HepG2 (cell line): ENCODE measurements at places on chromosomes 2 and 18. TPM values are rescaled to one million over a fixed set of nuclear protein-coding genes. Genes with fewer than 3 reads are reported as not detected.
A peak's percentile ranks its signal among the peaks of the same experiment; 100 is the strongest.

DNA sequence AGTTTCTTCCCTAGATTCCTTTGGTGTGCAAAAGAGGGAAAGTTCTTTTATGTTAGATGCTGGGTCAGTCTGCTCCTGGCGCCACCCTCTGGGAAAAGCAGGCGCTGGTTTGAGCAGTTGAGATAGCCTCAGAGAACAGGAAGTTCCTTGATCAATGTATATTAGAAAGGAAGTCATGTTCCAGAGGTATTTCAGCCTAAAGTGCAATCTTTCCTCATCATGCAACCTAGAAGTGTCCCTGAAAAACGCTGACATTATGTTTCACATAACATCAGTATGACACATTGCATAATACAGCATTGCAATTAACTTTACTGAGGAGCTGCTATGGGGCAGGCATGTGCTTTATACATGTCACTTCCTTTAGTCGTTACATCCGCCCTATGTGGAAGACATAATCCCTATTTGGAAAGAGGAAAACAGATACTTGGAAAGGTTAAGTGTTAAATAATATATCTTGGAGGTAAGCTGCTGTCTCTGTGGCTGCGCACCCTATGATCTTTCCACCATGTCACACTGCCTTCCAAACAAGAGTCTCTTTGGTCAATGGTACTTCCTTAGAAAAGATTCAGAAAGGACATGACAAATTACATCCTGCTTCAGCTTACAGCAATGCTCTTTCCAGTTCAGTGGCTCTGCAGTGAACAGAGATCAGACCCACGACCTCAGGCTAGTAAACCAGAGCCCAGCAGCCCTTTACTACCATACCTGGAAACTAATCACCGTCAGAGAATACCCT, 369.7 kb downstream of the RAD51AP2 start:
- no peaks in the 10 kb centered on the region for H3K27me3 ChIP-seq
- no peaks in the 10 kb centered on the region for H3K36me3 ChIP-seq
- H3K4me3 ChIP-seq, result no peak overlapping the region
- no peaks in the 10 kb centered on the region for H3K4me1 ChIP-seq
- H3K27ac ChIP-seq, result no peak overlapping the region

DNA sequence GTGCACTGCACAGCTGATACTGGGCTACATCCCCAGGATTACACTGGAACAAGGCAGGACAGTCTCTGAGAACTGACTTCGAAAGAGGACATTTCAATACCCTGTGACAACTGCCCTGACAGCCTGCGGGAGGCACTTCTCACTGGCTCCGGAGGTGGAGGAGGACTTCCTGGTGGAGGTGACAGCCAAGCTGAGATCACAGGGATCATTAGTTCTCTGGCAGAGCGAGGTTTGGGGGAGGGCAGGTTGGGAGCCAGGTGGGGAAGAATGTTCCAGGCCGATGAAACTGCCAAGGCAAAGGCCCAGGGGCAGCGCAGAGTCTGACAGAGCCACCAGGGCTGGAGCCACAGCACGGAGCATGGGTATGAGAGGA, 28.0 kb upstream of the NPAS2 start:
- H3K4me1 ChIP-seq, result peaks cover 62% of the 10 kb centered on the region
- no peak for DNase-seq
- H3K4me3 ChIP-seq, result no peak overlapping the region
- H3K36me3 ChIP-seq, result no peaks in the 10 kb centered on the region
- no peak overlapping the region for H3K27ac ChIP-seq
- no peaks in the 10 kb centered on the region for H3K27me3 ChIP-seq

- no peaks in the 10 kb centered on the region for H3K27me3 ChIP-seq
- no peak overlapping the region for H3K4me3 ChIP-seq
- H3K36me3 ChIP-seq, result no peaks in the 10 kb centered on the region
- no peak for DNase-seq
- H3K27ac ChIP-seq, result no peak overlapping the region
- H3K4me1 ChIP-seq, result no peaks in the 10 kb centered on the region
These were observed 61.7 kb downstream of the PLB1 start for GRCh38 chr2:28557389-28558131.

DNA sequence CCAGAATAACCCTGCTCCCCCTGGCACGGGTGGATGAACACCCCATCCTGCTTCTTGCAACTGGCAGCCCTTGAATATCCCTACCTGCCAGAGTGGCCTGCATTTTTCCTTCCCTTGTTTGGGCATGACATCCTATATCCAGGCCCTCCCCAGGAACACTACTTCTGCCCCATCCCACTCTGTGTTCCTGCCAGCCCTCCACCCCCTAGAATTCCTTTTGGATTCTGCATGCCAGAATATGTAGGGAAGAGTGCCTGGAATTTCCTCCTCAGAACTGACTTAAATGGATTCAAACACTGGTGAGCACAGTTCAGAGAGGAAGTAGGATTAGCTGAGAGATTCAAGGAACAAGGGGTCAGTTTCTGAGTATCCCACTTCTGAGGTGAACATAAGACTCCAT, 123.5 kb upstream of the PELI1 start:
- no peaks in the 10 kb centered on the region for H3K4me1 ChIP-seq
- no peak overlapping the region for H3K27ac ChIP-seq
- H3K36me3 ChIP-seq, result no peaks in the 10 kb centered on the region
- no peak for DNase-seq
- peaks cover 10% of the 10 kb centered on the region; the same call in 2 of the 3 replicates for H3K27me3 ChIP-seq

GRCh38 chr2:51782921-51783765, 751.2 kb upstream of the NRXN1 start:
- no peak overlapping the region for H3K4me3 ChIP-seq
- H3K27me3 ChIP-seq, result no peaks in the 10 kb centered on the region
- DNase-seq, result no peak
- no peak overlapping the region for H3K27ac ChIP-seq
- H3K4me1 ChIP-seq, result peaks cover 7% of the 10 kb centered on the region; the same call in 1 of the 2 replicates

GRCh38 chr2:120934574-120935338, 199.1 kb downstream of the GLI2 start:
- H3K4me1 ChIP-seq, result peaks cover 71% of the 10 kb centered on the region
- H3K4me3 ChIP-seq, result peak overlapping the region; percentile 25
- DNase-seq, result peak; percentile 84
- H3K36me3 ChIP-seq, result no peaks in the 10 kb centered on the region
- no peak overlapping the region for H3K27ac ChIP-seq
- peaks cover 2% of the 10 kb centered on the region; the same call in 1 of the 2 replicates for H3K27me3 ChIP-seq

GRCh38 chr18:45761512-45762114, 37.6 kb downstream of the SLC14A1 start:
- no peak for DNase-seq
- H3K27me3 ChIP-seq, result peaks cover 2% of the 10 kb centered on the region; the same call in 1 of the 2 replicates
- H3K36me3 ChIP-seq, result no peaks in the 10 kb centered on the region
- no peak overlapping the region for H3K27ac ChIP-seq
- H3K4me1 ChIP-seq, result no peaks in the 10 kb centered on the region
- H3K4me3 ChIP-seq, result no peak overlapping the region

DNA sequence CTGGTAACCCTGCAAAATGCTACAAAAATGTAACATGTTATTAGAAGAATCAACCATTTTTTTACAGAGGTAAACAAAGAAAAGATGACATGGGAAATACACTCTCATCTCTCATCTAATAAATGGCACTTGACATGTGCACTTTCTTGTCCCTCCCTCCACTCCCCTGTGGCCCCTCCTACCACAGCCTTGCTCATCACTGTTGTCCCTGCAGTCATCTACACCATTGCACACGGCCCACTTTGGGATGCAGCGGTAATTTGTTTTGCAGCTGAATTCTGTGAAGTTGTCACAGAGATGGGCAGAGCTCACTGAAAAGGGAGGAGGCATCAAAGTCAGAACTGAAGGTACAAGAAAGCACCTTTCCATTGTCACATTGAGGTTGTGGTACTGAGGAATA, 103.6 kb downstream of the DHRS9 start:
- H3K4me1 ChIP-seq, result no peaks in the 10 kb centered on the region
- no peak overlapping the region for H3K4me3 ChIP-seq
- H3K27me3 ChIP-seq, result no peaks in the 10 kb centered on the region
- no peak overlapping the region for H3K27ac ChIP-seq

GRCh38 chr2:119721043-119721442, 38.7 kb upstream of the PTPN4 start:
- peaks cover 32% of the 10 kb centered on the region for H3K27me3 ChIP-seq
- DNase-seq, result no peak

DNA sequence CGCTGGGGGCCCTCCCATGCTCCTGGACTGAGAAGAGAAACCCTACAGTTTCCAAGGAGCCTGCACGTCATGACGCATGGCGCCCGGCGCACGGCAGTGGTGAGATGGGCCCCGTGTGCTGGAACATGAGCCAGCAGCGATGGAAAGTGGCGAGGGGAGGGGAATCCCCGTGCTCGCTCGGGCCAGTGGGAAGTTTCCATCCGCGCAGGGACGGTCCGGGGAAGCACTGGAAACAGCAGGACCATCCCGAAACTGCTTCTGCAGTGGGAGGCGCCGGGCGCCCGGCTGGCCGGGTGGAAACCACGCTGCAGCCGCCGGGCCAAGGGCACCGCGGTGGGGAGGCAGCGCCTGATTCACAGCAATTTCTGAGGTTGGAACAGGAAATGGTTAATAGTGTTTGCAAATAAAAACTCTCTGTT, 4.9 kb upstream of the PDCD1 start:
- H3K27me3 ChIP-seq, result peaks cover 10% of the 10 kb centered on the region; the same call in 1 of the 2 replicates
- H3K36me3 ChIP-seq, result no peaks in the 10 kb centered on the region
- peaks cover 13% of the 10 kb centered on the region for H3K4me1 ChIP-seq

DNA sequence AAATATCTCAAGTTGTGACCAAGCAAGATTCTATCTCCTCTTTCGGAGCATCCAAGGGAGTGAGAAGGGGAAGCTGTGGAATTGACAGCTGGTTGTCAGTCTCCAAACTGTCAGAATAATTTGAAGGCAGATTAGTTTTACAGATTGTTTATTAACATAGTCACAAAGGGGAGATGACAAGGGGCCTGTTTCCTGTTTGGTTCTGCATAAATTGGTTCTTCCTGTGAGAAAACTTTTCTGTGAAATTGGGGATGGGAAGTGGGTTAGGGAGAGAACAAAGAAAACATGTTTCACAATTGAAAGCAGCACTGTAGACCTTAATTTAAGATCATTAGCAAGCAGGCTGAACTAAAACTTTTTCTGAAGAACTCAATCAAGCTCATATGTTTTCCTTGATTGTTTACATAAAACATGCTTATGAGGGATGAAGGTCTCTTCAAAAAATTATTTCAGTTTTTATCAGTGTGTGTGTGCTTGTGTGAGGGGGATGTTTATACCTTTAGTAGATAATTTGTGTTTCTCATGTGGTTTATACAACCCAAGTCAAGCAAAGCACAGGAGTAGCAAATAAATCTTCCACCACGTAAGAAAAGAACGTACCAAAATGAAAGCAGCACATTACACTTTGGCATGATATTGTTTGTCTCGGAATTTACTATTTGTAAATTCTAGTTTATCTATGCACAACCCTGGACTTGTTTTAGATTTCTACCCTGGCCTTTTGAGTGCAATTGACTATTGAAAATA, 604.9 kb upstream of the CDH2 start:
- no peaks in the 10 kb centered on the region for H3K27me3 ChIP-seq
- H3K4me3 ChIP-seq, result no peak overlapping the region
- no peaks in the 10 kb centered on the region for H3K4me1 ChIP-seq
- H3K27ac ChIP-seq, result no peak overlapping the region
- no peak for DNase-seq

- no peak overlapping the region for H3K27ac ChIP-seq
- peaks cover 72% of the 10 kb centered on the region; the same call in 2 of the 3 replicates for H3K27me3 ChIP-seq
- H3K4me1 ChIP-seq, result peaks cover 16% of the 10 kb centered on the region
- DNase-seq, result no peak
- no peak overlapping the region for H3K4me3 ChIP-seq
These were observed 15.3 kb downstream of the CROCC2 start for GRCh38 chr2:240921311-240921994.

DNA sequence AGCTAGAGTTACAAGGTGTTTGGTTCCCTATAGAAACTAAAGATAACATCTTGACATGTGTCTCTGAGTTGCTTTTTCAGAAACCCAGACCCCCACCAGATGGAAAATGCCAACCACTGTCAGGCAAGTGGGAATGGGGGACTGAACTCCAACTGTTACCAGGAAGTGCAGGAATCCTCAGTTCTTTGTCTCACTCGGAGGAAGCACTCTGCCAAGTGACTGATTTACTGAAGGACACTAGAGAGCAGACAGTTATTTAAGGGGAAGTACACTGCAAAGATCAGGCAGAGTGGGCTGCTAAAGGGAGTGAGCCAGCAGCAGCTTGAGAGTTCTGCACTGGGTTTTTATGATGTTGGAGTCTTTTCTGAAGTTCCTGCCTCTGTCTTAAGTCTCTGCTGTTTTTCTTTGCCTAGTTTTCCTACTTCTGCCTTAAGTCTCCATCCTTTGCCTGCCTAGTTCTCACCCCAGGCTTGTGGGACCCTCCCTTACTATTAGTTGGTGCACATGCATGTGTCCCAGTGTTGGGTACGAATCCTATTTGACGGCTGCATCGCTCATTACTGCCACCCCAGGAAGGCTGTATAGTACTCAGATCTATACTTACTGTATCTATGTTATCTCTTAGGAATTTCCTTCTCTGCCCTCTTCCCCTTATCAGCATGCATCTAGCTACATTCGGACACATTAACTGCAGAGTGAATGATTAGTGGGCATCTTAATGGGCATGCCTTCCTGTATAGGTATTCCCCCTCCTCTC, 97.1 kb downstream of the TEX51 start:
- H3K27me3 ChIP-seq, result no peaks in the 10 kb centered on the region
- peak overlapping the region; percentile 90 for H3K27ac ChIP-seq
- peak; percentile 33 for DNase-seq

DNA sequence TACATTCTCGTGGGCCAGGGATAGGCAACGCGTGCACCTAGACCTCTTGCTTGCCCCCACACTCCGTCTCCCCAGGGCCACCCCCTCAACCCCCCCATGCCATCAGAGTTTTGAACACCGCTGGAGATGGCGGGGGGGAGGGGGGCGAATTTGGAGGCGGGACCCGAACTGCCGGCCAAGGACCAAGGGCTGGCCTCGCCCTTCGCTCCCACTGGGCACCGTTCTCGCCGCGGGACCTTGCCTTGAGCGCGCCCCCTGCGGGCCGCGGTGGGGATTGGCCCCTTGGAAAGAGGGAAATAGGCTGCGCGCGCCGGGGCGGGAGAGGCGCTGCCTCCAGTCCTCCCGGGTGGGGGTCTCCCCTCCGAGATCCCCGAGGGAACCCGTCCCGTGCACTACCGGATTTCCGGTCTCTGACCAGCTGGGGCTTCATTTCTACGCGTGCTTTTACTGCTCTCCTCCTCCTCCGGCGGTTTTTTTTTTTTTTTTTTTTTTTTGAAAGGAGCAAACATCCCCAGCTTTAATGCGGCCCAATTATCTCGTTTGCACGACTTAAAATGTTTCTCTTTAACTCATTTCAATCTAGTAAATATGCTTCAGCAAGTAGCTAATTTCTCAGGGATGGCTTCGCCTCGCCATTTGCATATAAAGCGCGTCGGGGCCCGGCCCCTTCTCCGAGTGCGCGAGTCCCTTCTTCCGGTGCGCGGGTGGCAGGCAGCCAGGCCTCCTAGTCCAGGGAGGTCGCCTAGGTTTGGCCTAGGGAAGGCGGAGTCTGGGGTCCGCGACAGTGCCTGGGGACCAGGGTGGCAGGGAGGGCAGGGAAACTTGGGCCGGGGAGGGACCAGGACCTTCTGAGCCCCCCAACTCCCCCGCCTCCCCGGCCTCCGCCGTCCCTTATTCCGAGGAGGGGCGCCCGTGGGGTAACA, 10.0 kb upstream of the GBX2 start:
- no peaks in the 10 kb centered on the region for H3K36me3 ChIP-seq
- H3K4me1 ChIP-seq, result 0 out of 2 replicates have a peak, but pooled peaks cover 9% of the 10 kb centered on the region
- H3K27me3 ChIP-seq, result peaks cover 13% of the 10 kb centered on the region; the same call in 1 of the 2 replicates
- peak overlapping the region; percentile 52 for H3K4me3 ChIP-seq
- DNase-seq, result peak; percentile 54

- no peak for DNase-seq
- no peaks in the 10 kb centered on the region for H3K27me3 ChIP-seq
- H3K4me3 ChIP-seq, result no peak overlapping the region
- peaks cover 25% of the 10 kb centered on the region for H3K4me1 ChIP-seq
- H3K36me3 ChIP-seq, result no peaks in the 10 kb centered on the region
These were observed 32.4 kb downstream of the MOGAT1 start for GRCh38 chr2:222703886-222704285.

The FRZB gene
- total RNA-seq, result 0.04 TPM in 1 of 2 replicates, not detected in the other

The NEB gene
- 0.18 and 0.24 TPM in 2 replicates for total RNA-seq

The IL37 gene
- total RNA-seq, result not detected in 2 replicates

The LRRTM1 gene
- total RNA-seq, result not detected in 2 replicates

The CTLA4 gene
- total RNA-seq, result not detected in 2 replicates
